ENCODE measurements at places on chromosomes 6 and 20.

DNA sequence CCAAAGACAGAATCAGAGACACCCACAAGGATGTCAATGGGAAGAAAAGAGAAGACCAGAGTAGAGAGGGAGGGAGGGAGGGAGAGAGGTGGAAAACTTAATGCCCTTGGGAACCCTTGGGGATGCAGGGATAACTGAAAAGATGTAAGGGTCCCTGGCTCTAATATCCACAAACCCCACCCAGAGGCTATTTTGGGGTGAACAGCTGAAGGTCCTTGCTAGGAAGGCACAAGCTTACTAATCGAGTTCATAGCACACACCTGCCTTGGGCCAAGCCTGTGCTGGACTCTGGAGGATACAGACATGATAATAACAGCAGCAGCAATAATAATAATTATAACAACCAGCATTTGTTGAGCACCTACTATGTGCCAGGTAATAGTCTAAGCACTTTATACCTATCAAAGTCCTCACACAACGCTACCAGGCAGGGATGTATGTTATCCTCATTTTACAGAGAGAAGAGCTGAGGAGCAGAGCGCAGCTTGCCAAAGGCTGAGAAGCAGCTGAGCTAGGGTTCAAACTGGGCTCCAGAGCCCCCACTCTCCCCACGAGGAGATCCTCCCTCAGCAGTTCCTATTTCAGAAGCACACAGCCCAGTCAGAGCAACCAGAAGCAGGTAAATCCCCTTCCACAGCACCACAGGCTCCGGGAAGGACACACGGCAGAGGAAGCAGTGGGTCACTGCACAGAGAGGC lies 174.2 kb downstream of the ANKRD60 start:
- no peak for DNase-seq

DNA sequence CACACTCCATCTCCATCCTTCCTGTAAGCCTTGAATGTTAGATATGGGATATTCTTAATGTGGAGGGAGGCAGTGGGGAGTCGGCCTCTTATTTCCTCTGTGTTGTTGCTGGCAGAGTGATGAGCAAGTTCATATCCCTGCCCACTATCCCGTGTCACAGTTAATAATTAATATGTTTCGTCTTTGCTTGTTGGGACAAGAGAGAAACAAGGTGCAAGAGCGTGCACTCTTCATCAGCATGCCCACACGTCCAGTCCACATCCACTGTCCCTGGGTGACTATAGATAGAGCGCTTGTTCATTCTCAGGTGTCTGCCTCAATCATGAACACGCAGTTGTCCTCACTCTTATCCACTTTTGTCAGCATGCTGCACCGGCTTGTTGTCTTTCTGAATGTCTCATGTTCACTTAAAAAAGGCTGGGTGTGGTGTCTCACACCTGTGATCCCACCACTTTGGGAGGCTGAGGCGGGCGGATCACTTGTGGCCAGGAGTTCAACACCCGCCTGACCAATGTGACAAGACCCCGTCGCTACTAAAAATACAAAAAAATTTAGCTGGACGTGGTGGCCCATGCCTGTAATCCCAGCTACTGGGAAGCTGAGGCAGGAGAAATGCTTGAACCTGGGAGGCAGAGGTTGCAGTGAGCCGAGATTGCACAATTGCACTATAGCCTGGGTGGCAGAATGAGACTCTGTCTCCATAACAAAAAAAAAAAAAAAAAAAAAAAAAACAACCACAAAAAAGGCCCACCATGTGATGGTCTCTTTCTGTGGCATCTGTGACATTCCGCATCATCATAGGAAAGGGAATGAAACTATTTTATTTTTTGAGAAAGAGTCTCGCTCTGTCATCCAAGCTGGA lies 34.2 kb downstream of the PPP1R3G start:
- DNase-seq = no peak

DNA sequence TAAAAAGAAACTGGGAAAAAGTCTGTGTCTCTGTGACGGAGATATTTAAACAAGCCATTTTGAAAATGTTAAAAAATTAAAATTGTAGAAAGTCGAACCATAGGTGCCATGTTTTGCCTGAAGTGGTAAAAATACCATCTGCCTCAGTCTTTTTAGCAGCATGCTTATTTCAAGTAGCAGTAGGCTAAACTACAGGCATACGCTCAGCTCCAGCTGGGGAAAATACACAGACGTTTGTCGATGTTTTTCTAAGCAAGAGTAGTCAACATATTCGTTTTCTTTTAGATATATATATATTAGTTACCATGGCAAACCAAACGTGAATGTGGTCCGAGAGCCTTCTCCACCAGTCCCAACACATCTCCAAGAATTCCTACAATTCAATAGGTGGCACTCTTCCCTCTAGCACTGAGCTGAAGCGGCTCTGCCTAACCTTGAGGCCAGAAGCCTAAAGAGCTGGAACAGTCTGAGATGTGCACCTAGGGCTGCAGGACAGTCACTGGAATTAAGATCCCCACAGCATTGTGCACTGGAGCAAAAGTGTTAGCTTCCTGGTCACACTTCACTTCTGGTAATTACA lies 70.2 kb upstream of the BEND3 start:
- no peak for DNase-seq

- no peak for DNase-seq
These were observed 195.0 kb upstream of the MARCKS start for GRCh38 chr6:113662093-113662665.

- DNase-seq = no peak
These were observed 629.7 kb upstream of the IMPG1 start for GRCh38 chr6:76702187-76702586.
